ENCODE measurements at places on chromosomes 3 and 15. TPM values are rescaled to one million over a fixed set of nuclear protein-coding genes. Genes with fewer than 3 reads are reported as not detected.
A peak's percentile ranks its signal among the peaks of the same experiment; 100 is the strongest.

- no peak for DNase-seq
These were observed 50.9 kb downstream of the TMEM44 start for GRCh38 chr3:194582196-194582905.

GRCh38 chr3:24521420-24522145 is 26.9 kb upstream of the THRB start:
- no peak for DNase-seq

- no peak for DNase-seq
These were observed 29.1 kb upstream of the VIPR1 start for GRCh38 chr3:42473083-42473932.

GRCh38 chr3:186880406-186880805 is 37.9 kb downstream of the ADIPOQ start:
- DNase-seq: no peak

DNA sequence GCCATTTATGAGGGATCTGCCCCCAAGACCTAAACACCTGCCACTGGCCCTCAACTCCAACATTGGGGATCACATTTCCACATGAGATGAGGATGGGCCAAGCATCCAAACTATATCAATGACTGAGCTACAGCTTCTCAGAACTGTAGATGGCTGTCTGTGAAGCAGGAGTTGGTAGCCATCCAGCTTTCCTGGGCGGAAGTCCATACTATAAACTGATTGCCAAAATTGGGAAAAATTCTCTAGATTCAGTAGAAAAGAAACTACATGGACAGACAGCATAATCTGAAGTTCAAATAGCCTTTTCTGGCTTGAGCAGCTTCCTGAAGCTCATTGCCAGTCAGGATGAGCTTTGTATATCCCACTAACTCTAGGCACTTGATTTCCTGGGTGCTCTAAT is 214.7 kb upstream of the ZBTB20 start:
- DNase-seq: no peak

DNA sequence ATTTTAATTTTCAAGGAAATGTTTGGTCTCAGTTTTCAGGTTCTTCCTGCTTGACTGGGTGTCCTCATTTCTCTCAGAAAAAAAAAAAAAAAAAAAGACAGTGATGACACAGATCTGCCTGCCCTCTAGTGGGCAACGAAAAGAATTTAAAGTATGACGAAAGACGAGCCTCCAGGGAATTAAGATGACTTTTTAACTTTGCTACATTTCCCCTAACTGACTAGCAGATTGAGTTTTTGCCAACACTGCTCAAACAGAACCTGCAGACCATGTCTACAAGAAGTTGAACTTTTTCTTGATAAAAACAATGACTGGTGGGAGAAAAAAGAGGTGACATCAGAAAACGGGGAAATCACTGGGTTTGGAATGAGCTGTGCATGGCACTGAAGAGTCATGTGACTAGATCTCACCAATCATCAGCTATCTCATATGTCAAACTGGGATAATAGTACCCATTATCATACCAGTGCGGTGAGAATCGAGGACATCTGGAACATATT is 40.8 kb downstream of the EOMES start:
- DNase-seq: peak; percentile 64

DNA sequence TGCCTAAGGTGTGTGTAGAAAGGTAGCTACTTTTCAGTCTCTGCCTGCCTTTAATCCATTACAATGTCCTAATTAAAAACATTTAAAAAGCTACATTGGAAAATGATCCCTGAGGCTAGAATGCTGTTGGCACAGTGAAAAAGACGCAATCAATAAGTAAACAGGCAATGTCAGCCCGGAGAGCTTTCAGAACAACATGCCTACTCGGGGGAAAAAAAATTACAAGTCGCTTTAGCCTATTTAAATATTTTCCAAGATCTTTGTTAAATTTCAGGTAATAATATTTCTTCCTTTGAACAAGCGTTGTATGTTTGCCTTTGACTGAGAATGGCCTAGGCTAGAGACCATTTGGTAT is 46.6 kb upstream of the CD47 start:
- no peak for DNase-seq

- peak; percentile 51 for DNase-seq
These were observed 216.1 kb downstream of the SLCO3A1 start for GRCh38 chr15:92069308-92070250.

DNA sequence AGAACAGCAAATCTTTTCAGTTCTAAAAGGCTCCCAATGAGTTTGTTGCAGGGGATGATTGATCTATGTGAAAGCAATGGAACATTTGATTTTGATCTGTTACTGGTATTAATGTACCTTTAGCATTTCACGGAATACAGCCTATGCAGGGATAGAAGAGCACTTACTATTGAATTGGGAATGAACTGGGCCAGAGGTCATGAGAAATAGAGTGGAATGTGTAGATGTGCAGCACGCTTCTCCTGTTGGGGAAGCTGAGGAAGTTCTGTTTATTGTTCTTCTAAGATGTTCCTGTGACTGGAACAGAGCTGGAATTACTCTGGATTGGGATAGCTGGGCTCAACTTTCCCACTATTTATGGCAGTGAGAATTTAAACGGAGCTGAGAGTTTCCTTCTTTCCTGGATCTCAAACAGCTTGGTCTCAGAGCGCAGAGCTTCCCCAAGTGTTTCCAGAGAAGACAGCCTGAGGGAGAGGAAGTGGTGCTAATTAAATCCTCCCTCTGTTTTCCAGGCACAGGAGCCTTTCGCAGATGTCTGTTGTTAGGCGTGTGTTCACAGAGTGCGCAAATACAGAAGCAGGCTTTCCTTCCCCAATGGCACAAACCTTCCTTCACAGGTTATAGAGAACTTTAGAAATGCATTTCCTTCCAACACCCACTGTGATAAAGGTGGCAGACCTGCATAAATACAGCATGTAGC is 32.5 kb downstream of the TPRG1 start:
- DNase-seq: no peak

- DNase-seq: no peak
These were observed 33.3 kb downstream of the MAPK6 start for GRCh38 chr15:52052066-52052935.

DNA sequence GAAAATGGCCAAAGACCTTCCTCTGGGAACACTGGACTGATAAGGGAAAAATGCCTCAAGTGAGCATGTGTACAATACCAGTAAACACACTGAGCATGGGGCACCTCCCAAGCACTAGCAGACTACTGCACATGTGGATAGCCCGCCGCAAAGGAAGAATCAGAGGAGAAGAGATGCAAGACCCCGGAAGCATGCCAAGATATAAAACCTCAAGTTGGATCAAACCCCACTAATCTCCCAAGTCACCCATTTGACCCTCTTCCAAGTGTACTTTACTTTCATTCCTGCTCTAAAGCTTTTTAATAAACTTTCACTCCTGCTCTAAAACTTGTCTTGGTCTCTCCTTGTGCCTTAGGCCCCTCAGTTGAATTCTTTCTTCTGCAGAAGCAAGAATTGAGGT is 121.1 kb upstream of the PLAAT1 start:
- no peak for DNase-seq

DNA sequence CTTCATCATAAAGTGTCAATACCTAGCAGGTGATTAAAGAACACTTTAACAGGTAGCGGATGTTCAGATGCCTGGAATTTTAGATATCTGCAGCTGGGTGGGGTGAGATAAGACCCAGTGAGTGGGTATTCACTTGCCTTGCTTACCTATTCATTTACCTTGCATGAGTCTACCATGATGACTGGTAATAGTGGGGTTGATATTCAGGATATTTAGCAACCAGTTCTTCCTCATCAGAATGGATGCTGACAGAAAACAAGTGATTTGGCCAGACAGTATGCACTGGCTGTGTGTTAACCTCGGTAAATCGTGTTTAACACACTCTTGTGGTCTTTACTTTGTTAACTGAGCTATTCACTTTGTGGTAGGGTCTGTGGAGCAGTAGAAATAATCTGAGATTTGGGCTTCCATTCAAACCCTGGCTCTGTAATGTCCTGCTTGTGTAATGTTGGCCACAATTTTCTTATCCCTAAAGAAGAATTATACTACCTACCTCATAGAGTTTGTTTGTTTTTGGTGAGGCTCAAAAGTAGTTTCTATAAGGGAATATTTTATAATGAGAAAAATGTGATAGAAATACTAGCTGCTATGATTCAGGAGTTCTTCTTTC is 391.9 kb upstream of the TBL1XR1 start:
- no peak for DNase-seq

DNA sequence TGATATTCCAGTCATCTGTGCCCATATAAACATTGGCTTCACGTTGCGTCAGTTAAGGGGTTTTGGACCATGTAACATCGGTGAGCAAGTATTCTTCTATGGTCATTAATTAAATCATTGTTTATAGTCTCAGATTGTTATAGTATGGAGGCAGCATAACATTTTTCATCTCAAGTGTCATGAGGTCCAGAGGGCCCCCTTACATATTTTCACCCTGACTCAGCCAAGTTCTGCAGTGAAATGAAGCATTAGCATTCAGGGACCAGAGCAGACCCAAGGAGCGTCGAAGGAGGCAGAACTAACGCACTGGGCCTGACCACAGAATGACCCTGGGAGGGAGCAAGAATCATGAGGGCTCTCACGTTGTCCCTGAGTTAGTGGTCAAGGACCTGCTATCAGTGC is 171.5 kb downstream of the LRTM1 start:
- no peak for DNase-seq

- DNase-seq: no peak
These were observed 197.6 kb upstream of the CFAP20DC start for GRCh38 chr3:59247402-59247841.

DNA sequence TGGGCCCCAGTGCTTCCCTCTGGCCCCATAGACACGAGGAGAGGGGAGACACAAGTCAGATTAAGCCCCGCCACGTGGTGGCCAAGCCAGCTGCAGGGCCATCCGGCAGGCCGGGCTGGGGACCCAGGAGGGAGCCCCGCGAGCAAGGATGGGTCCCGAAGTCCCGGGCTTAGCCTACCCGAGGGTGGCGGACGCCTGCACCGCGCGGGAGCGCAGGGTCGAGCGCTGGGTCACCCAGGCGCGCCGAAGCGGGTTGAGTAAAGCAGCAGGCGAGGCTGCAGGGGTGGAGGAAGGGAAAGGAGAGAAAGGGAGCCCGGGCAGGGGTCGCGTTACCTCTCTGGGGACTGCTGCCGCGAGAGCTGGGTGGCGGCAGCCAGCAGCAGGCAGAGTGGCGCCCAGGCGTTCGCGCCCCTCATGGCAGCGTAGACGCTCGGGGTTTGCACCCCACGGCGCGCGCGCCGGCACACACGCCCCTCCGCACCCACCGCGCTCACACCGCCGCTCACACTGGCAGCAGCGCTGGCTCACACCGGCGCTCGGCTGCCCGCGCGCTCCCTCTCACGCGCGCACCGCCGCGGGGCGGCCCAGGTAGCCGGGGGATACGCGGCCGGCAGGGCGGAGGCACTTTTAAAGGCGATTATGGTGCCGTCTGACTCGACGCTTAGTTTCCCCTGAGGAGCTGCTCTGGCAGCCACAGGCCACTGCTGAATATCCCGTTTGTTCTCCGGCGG is at the start of gene PCOLCE2:
TSS of gene PCOLCE2 (minus strand) at position 603 of the 731 bp plus-strand sequence. CDS start at position 416, 187 bp downstream.
- DNase-seq: no peak

GRCh38 chr3:57169108-57169507 is 4.0 kb upstream of the IL17RD start:
- no peak for DNase-seq

- no peak for DNase-seq
These were observed 70.7 kb downstream of the IQSEC1 start for GRCh38 chr3:13002398-13003124.

DNA sequence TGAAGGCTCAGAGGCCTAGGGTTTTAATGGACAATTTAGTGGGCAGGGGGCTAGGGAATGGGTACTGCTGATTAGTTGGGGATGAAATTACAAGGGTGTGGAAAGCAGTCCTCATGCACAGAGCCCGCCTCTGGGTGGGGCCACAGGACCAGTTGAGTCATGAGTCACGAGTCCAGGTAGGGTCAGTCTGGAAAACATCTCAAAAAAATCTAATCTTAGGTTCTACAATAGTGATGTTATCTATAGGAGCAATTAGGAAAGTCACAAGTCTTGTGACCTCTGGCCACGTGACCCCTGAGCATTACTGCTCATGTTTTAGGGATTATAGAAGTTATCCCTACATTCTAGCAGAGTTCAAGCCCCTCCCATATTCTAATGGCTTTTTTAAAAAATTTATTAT is 18.6 kb upstream of the IREB2 start:
- DNase-seq: no peak

Gene VEPH1
- total RNA-seq: 32.3 TPM

Gene GOLGA6B
- not detected for total RNA-seq

Gene SERPINI2
- not detected for total RNA-seq

Gene EPHB3
- total RNA-seq: 5.3 TPM

Gene TM4SF18
- total RNA-seq: 0.15 TPM

Gene IP6K1
- 38.5 TPM for total RNA-seq

Gene DET1
- total RNA-seq: 6.2 TPM

Measured in HFFc6 (cell line).